Stimulated activated CD4-positive, alpha-beta T cell treated with anti-CD3 and anti-CD28 coated beads, Interleukin-2, amount 100 ng/mL, for 48 hours (primary cell): ENCODE measurements at places on chromosomes 11 and 22.
A peak's percentile ranks its signal among the peaks of the same experiment; 100 is the strongest.

- DNase-seq = no peak
These were observed 1495.7 kb downstream of the TBC1D22A start for GRCh38 chr22:48258064-48258701.

- no peak for DNase-seq
These were observed 100.1 kb downstream of the SLC1A2 start for GRCh38 chr11:35318977-35319925.

DNA sequence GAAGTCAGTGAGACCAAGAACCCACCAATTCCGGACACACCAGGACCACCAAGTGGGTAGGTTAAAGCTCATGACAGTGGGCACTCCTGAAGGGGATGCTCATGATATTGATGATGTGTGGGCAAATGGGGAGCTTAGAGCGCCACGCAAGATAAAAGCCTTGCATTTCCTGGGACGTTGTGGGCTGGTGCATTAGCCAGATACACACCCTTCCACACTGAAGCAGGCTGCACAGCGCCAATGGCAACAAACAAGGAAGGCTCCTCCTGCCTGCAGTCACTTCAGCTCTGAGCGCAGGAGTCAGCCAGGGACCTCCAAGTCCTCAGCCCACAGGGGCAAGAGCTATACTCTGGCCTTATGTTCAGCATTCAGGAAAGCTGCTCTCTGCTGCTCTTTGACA is 20.6 kb downstream of the TMEM218 start:
- no peak for DNase-seq

- no peak for DNase-seq
These were observed 8.3 kb upstream of the POU2AF1 start for GRCh38 chr11:111387363-111387762.

DNA sequence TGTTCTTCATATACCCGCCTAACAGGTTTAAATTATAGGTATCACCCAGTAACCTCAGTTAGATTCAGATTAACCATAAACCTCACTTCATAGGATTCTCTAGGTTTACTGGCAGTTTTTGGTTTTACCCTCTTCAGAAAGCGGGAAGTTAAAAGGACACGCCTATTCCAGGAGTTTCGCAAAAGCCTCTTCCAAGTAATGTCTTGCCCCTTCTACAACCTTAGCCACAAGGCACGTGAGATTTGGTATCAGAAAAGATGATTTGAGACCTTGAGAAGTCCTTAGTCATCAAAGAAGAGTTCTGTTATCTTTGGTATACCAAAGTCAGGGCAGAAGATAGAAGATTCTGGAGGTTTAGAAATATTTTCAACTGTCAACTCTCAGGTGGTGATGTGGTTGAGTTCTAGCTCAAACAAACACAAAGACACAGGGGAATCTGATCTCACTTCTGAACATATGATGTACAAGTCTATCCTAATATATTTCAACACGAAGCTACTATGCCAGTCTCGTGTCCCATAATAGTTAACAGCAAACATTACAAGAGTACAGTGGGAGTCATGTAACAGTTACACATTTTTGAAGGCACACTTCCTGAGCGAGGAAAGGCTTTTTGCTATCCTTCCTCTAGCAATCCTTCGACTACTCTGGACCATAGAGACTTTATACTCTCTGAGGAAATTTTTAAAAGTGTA is 103.5 kb downstream of the USP35 start:
- no peak for DNase-seq

DNA sequence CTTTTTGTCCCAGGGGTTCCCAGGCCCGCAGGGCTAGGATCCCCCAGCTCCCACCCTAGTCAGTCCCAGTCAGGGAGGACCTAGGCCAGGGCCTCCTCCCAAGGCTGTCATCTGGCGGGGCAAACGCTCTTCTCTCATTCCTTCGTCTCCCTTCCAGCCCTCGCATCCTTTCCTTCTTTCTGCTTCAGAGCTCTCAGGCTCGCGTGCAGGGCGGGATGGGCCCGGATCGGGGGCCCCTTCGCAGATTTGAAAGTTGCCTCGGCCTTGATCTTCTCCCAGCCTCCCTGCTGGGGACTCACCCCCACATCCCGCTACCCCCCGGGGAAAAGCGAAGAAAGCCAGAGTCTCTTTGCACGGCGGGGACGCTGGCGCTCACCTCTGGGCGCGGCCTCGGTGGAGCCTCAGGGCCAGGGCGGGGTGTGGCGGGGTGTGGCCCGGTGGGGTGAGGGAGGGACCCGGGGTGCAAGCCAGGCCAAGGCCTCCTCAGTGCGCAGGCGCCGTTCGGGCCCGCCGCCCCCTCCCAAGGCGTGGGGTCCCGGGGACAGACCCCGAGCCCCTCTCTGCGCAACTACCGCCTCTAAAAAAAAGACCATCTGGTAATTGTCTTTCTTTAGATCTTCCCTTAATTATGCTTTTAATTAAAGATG is 14.8 kb upstream of the PAX6 start:
- no peak for DNase-seq

DNA sequence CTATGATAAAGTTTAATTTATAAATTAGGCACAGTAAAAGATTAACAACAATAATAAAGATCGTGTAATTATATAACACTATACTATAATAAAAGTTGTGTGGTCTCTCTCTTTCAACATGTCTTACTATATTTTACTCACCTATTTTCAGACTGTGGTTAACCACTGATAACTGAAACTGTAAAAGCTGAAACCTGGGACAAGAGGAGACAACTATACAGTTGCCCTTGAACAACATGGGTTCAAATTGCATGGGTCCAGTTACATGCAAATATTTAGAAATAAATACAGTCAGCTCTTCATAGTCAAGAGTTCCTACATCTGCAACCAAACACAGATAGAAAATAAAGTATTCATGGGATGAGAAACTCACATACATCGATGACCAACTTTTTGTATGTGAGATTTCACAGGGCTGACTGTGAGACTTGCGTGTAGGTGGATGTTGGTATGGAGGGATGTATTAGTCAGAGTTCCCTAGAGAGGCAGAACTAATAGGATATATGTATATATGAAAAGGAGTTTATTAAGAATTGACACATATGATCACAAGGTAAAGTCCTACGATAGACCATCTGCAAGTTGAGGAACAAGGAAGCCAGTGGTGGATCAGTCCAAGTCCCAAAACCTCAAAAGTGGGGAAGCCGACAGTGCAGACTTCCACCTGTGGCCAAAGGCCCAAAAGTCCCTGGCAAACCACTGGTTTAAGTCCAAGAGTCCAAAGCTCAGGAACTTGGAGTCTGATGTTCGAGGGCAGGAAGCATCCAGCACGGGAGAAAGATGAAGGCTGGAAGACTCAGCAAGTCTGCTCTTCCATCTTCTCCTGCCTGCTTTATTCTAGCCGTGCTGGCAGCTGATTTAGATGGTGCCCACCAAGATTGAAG is 359.5 kb downstream of the INSC start:
- DNase-seq = no peak

DNA sequence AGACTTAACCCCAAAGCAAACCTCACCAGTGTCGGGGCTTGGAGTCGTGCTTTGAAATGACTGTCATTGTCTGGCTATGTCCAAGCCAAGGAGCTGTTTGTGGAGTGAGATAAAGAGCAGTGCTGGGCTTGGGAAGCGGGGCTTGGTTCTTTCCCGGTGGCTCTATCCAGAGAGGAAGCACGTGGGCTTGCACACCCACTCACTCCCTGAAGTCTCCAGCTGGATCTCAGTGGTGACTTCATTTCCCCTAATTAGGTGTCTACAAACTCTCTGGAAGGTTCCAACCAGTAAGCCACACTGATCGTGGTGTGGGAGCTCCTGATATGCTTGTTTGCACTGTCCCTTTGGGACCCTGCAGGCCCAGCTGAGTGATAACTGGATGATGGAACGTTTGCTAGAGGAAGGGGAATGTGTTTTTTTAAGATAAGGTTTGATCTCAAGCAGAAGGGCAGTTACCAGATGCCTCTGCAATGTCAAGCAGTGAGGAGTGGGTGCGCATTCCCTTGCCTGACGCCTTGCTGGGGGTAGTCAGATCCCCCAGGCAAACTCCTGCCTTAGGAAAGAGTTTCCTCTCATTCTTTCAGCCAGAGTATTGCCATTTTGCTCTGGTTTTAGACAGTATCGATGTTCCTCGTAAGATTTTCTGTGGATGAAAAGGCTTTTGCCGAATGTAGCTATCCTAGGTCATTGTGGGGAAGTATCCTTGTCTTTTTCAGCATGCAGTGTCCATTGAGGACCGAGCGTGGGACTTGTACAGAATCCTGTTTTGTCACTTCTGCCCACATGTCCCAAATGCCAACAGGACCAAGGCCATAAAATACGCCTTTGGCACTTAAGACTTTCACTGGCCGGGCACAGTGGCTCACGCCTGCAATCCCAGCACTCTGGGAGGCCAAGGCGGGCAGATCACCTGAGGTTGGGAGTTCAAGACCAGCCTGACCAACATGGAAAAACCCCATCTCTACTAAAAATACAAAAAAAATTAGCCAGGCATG is 90.9 kb downstream of the MICAL2 start:
- no peak for DNase-seq

GRCh38 chr11:15072551-15073143 is 746 bp upstream of the CALCB start:
- DNase-seq = no peak

DNA sequence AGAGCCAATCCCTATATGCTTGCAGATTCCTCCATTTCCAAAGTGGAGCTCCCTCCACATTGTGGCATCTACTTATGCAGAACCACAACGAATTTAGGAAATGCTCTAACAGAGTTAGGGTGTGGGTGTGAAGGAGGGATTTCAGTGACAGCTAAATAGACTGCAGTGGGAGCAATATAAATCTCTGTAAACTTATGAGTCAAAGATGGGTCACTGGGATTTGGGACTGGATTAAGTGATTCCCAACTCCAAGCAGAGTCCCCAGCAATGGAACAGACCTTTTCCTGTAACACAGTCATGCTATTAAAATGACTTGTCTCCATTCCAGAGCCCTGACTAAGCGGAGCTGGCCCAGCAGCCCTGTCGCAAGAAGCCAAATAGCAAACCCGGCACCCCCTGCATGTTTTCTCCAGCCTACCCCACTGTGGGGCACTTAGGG is 36.6 kb downstream of the RPL27A start:
- DNase-seq = no peak

GRCh38 chr22:42396621-42397331 is 35.4 kb downstream of the NFAM1 start:
- no peak for DNase-seq

DNA sequence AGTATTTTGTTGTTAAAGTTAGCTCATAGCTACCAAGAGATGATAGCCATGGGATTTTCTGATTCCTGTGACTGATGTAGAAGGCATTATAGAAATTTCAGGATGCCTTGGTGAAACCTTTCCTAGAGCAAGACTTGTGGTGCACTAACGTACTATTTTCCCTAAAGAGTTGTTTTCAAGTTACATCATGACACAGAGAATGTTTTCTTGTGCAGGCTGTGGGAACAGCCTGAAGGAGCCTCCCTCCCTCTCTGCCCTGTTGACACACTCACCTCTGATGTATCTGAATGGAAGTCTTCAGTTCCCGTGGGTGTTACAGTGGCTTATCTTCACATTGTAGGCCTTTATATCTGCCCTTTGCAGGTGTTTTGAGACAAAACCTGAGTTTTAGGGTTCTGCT is 121.6 kb downstream of the LDLRAD3 start:
- no peak for DNase-seq

- DNase-seq = peak; percentile 65
These were observed 12.7 kb upstream of the IL2RB start for GRCh38 chr22:37162221-37163095.

DNA sequence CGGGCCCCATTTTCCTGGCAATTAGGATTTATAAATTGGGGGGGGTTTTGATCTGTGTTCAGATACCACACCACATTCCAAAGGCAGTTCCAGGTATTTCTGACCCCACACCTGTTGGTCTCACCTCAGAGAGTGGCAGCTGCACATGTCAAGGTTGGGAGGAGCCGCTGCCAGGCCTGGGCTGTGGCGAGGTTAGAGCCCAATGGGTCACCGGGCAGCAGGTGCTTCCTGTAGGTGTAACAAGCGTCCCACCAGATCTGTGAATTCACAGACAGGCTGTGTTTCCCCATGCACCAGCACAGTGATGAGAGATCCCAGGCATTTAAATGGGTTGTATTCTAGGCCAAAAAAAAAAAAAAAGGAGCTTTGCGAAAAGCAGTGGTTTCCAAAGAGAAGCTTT is 58.6 kb downstream of the CABIN1 start:
- no peak for DNase-seq

DNA sequence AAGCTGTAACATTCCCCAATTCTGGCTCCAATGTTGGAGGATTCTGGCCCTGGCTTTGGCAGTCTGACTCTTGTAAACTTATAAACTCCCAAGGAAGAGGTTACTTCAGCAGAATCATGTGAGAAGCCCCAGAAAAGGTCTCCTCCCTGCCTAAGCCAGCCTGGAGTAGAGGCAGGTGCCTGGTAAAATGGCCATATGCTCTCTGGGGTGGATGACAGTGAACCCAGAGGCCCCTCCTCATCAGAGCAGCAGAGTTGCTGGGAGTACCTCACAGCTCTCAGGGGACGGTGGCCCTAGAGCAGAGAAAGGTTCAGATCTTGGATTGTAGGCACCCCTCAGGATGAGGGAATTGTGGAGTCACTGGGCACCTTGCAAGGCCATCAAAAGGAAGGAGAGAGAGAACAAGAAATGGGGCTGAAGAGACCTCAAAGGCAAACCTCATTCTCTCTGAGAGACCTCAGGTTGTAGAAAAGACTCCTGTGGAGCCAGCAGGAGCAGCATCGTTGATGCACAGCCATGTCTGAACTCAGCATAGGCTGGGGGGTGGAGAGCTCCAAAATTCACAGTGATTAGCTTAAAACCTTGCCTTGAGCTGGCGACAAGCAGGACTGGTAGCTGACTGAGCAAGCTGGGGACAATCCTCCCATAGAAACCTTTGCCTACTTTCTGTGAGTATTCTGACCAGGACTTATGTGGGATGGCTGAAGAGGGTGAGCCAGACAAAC is 4.9 kb upstream of the P2RY6 start:
- DNase-seq = no peak

DNA sequence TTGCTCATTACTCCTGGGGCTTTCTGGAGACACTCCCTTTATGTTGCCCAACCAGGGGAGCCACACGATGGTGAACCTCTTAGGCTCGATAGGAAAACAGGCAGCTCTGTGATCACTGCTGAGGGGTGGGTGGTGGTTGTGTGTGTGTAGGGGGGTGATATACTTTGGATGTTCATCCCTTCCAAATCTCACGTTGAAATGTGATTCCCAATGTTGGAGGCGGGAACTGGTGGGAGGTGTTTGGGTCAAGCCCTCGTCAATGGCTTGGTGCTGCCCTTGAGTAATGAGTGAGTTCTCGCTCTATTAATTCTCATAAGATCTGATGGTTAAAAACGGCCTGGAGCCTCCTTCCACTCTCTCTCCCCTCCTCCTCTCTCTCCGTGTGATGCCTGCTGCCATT is 204.0 kb upstream of the B3GAT1 start:
- DNase-seq = no peak

DNA sequence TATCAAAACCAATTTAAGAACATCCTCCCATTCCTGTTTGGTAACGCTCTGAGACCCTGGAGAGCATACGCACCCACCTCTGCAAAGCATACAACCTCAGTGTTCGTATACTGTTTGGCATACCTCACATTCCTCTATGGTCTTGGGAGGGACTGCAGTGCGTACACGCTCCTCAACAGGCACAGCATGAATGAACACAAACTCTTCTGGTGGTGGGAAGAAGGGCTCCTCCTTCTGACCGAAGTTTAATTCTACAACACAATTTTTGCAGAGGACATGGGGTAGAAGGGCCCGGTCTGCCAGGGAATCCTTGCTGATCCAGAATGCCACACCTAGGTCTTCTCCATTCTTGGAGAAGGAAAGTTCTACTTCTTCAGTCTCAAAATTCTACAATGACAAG is 5.3 kb downstream of the HNRNPUL2 start:
- DNase-seq = no peak
